ENCODE measurements at places on chromosomes 11 and 22. TPM values are rescaled to one million over a fixed set of nuclear protein-coding genes. Genes with fewer than 3 reads are reported as not detected.

GRCh38 chr11:69468911-69469885, 12.3 kb upstream of the LINC01488 start:
- DNase-seq: no peak

DNA sequence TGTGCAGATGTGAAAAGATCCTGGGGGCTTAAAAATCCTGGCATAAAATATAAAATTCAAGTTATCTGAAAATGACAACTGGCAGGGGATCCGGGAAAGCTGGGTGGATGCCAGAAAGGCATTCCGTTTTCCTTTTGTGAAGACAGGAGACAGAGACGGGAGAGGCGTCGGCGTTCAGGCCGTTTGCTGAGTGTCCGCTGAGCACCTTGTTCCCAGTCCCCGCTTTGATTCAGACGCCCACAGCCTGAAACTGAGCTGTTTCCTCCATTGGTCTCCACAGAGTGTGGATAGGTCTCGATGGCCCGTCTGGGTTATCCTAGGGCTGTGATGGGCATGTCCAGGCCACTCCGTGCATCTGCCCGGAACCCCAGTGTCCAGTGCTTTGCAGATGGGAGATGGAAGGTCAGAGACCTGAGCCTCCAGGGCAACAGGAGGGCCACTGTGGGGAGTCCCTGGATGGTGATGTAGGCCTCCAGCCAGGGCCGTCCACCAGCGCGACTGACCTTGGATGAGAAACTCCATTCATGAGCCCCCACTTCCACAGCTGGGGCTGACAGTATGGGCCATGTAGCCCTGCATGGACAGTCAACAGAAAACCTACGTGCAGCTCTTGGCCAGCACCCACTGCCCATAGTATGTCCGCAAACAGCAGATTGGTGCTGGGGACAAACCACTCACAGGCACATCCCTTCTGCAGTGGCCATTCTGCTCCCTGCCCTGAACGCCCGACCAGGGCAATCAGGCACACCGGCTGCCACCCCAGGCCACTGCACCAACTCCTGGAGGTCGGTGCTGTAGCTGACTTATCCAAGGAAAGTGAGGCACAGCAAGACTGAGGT, 11.6 kb downstream of the MRGPRF start:
- no peak for DNase-seq

FGF19 gene
- not detected for total RNA-seq

GRCh38 chr11:61057615-61058014, 44.7 kb upstream of the CD5 start:
- no peak for DNase-seq

All from Daoy (cell line).